ENCODE measurements at places on chromosomes 12 and 14.

- no peak for DNase-seq
Measured at GRCh38 chr12:41910578-41911320, 233.9 kb downstream of the GXYLT1 start.

DNA sequence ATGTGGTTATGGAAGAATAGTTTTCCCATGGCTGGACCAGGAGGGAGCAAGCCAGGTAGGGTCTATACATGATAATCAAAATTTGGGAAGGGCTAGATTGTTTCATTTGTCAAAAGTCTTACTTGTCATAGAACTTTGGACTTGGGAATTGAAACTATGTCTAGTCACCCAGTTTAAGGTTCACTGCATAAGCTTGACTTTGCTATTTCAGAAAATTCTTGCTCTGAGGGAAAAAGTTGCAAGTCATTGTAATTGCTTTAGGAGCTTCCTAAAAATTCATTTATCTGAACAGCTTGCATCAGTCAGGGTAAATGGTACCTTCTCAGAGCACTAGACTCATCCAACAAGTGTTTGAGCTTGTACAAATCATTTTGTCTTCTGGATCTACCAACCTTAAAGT lies 1194.7 kb downstream of the GALC start:
- DNase-seq = no peak

GRCh38 chr12:108287227-108287626 lies 51.9 kb downstream of the CMKLR1 start:
- no peak for DNase-seq

GRCh38 chr14:94494085-94494484 lies 15.2 kb downstream of the SERPINA12 start:
- DNase-seq = no peak

DNA sequence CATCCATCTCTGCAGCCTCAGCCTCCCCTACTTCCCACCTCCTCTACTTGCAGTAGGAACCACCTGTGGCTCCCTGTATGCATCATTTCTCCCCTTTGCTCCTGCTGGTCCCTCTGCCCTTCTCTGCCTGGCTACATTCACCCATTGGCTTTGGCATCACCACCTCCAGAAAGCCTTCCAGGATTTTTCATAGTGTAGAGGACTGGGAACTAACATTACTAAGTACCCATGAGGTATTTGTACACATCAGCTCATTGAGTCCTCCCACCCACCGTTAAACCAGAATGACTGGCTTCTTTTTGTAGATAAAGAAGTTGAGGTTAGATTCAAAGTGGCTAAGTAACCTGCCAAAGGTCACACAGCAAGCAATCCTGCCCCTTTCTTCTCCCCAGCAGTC lies 17.1 kb downstream of the SYNE3 start:
- no peak for DNase-seq

- DNase-seq = no peak
Measured at GRCh38 chr12:111084605-111085004, 164.2 kb upstream of the MYL2 start.

GRCh38 chr14:73763396-73763795 lies 49.2 kb upstream of the PNMA1 start:
- DNase-seq = no peak

DNA sequence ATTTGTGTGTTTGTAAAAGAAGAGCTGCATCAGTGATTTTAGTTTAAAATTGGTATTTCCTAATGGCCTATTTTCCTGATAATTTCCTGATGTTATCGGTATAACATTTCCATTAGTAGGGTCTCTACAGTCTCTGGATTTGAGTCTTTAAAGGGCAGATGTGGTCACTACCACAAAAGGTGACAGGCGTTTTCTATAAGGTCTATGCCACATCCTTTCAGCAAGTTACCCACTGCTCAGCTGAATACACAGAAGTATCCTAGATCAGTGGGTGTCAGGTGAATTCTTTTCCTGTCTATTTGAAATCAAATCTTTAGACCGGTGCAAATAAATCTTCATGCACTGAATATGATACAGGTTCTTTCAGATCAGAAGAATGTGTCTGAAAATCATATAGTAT lies 90.2 kb downstream of the LIN7A start:
- DNase-seq = no peak

DNA sequence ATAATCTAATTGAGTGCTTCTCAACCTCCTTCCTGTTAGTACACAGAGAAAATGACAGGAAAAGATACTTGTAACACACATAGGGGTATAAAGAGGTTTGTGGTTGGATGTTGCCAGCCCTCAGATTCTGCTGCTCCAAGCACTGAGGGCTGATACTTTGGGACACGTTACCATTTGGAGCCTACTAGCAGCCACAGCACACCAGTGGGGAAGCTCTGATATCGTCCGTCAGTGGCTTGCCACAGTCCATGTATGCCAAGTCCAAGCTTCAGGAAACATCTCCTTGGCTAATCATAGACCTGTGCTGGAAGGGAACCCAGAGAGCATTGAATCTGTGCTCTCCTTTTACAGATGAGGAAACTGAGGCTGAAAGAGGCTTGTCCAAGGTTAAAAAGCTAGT lies 22.3 kb downstream of the B4GALNT3 start:
- DNase-seq = no peak

GRCh38 chr12:48202766-48203165 lies 326 bp downstream of the OR10AD1 start:
- DNase-seq = no peak

All from kidney (tissue), 22 donors.